ENCODE measurements at places on chromosomes 7 and 10.

DNA sequence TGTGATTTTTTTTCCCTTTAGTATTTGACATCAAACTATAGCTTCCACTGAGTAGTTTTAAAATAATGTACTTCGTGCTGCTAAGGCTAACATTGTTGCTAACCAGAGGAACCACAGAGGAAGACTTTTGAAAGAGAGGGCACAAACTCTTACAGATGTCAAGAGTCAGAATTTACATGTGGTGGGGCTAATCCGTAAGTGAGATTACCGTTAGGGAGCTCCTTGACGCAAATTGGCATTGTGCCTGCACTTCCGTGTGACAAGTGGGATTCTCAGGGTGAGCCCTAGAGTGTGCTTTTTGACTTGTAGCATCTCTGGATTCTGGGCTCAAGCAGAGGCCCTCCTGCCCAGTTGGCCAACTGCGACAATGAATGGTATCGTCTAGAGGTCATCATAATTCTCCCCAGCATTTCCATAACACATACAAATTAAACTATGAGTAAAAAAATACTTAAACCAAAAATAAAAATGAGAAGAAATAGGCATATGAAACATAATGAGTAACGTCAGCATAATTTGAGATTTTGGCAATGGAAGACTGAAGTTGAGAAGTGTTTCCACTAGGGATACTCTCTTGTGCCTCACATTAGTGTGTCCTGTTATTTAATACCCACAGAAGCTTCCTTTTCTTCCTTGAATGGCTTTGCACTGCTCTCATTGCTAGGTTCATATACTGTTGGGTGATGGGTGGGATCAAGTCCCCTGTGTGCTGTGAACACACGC lies 164.0 kb downstream of the SDK1 start:
- no peak for DNase-seq

GRCh38 chr10:78547397-78547796 lies 513.7 kb downstream of the RPS24 start:
- no peak for DNase-seq

DNA sequence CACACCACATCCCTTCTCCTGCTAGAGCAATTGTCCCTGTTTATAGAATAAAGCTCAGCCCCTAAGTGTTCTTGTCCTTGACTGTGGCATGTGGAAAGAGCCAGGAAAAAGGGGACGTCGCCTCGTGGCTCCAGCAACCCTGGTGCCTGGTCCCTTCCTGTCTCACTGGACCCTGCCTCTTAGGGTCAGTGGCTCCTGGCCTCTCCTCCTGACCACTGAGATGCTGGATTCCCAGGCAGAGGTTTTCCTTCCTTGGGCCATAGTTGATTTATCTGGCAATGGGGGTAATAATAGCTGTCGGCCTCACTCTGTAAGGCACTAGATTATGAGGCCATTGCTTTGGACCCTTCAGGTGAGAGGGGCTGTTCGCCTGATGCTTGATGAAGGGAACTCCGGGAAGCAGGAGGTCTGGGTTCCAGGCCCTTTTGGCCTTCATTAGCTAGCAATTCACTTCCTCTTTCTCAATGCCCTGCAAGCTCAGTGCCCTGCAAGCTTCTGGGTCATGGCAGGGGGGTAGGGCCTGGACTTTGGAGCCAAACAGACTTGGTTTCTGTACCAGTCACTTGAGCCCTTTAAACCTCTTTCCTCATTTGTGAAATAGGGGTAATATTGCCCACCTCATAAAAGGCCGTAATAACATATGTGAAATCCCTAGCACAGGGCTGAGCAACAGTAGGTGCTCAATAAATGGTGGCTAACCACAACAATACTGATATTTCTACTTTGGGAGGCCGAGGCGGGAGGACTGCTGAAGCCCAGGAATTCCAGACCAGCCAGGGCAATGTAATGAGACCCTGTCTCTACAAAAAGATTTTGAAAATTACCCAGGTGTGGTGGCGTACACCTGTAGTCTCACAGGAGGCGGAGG lies 1.1 kb downstream of the ASL start:
- no peak for DNase-seq

DNA sequence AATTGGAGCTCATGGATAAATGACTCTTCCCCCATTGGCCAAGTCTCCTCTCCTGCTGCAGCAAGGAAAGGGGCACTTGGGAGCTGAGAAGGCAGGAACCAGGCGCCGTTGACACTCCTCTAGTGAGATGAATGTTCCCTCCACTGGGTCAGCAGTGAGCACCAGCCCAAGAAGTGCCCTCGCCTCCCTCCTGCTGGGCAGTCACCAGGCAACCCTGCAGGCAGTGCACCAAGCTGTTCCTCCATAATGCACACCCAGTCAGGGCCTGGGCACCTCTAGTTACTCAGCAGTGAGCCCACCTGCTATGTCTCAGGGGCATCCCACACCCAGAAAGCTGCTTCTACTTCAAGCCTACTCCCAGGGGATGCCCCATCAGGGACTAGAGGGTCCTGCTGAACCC lies 84.3 kb downstream of the KCNMA1 start:
- no peak for DNase-seq

DNA sequence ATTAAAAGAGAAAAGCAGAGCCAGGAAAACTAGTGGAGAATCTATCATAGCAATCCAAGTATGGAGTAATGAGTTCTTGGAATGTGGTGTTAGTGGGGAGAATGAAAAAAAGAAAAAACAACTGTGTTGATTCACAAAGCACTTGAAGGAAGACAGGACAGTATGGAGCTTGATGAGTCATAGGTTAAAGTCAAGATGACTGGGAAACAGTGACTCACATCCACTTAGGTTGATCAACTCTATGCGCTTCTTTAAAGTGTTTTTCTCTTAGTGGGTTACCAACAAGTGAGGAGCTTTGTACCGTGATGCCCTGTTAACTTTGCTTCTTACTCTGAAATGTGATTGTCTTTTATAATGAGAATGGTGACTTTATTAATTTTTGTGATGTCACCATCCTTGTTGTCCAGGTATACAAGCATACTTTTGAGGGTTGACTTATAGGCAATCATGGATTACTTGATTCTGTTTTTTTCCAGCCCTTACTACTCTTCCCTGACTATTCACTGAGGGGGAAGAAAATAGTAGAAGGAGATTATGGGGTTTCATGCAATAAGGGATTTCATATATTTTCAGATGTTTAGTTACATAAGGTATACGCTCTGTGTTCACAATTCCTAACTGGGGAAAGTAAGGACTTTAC lies 32.1 kb upstream of the MDFIC start:
- DNase-seq: no peak

- no peak for DNase-seq
These were observed 383.0 kb upstream of the SEMA3C start for GRCh38 chr7:81301815-81302214.

- no peak for DNase-seq
These were observed 92.1 kb downstream of the HIP1 start for GRCh38 chr7:75646571-75647102.

GRCh38 chr7:77651575-77652162 lies 44.6 kb upstream of the RSBN1L start:
- DNase-seq: no peak

DNA sequence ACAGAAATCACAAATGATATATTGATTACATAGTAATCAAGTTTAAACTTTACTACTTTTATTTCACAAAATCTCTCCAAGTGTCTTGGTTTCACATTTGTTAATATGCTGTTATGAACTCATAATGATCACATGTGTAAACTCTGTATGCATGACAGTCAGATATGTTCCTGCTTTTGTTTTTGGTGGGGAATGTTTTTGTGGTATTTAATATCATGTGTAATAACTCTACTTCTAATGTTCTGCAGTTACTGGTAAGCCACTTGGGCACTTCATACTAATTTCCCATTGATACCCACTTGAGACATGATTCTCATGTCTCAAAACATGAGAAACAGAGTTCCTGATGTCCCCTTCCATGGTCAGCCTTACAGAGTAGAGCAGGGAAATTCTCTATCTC lies 109.1 kb upstream of the INHBA start:
- no peak for DNase-seq

DNA sequence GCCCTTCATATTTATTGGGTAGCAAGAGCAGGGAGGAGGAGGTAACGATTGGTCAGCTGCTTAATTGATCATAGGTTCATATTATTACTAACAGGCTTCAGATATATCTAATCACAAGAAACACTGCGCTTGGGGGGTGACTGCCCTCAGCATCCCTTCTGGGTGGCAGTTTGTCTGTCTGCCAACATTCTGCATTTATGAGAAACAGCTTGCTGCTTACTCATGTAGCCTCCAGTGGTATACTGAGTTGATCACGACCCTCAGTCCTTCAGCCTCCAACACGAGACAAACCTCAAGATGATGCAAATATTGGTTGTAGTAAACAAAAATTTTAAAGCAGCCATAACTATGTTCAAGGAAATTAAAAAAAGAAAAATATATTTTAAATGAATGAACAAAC lies 657.8 kb upstream of the PHF14 start:
- DNase-seq: no peak

DNA sequence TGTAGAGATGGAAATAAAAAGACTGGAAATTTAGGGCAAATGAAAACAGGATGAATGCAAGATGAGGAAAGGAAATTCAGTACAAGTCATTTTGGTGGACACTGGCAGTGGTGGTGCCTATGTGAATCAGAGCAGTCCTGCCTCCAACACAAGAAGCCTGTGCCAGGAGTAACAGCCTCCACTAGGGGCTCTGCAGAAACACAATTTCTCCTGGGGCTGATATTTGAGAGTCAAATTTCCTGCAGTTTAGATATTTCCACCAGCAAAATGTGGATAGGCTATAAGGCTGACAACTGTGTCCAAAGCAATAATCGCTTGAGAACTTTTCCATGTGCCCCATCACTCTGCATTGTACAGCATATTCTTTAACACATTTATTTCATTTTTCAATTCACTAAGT lies 4.7 kb upstream of the PLXDC2 start:
- no peak for DNase-seq

DNA sequence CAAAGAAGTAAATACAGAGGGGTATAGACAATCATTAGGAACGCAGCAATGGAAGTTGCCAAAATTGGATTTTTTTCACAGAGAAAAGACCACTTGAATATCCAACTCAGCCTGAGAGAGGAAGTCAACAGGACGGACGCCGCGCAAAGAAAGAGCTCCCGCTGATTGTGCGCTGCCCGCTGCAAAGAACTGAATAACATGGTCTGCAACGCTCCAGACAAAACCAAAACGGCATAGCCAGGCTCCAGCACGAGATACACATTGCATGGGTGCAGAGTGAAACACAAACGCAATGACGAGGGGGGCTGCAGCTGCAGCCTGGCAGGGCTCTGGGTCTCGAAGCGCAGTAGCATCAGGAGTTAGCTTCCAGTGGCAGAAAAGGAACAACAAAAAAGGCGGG lies 113.9 kb upstream of the MGMT start:
- no peak for DNase-seq

GRCh38 chr10:84587789-84588188 lies 259.4 kb downstream of the CCSER2 start:
- DNase-seq: no peak

GRCh38 chr10:124539935-124540641 lies 78.5 kb downstream of the LHPP start:
- peak; percentile 19 for DNase-seq

DNA sequence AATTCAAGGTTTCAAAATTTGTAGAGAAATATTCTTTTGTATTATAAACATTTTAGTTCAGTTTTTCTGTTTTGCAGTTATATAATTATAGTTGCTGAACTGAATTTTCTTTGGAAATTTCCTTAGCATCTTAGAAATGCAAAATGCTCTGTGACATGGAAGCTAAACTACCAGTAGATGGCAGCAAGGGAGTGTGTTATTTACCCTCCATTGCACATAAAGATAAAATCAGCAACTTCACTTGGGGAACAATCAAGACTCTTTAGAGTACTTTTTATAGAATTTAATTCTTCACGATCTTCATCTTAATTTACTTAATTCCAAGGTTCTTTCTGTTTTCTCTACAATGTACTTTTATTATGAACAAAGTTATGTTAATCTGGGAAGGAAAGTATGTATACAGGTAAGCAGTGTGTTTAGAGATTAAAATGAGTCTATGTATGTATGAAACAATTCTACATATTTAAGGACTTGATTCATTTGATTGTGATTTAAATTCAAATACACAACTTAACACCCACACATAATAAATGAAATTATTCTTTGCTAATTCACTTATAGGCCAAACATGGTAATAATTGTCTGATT lies 404.2 kb downstream of the THSD7A start:
- DNase-seq: no peak

- no peak for DNase-seq
These were observed 106.6 kb downstream of the TPK1 start for GRCh38 chr7:144729226-144729625.

- no peak for DNase-seq
These were observed 76.4 kb upstream of the CCNY start for GRCh38 chr10:35259769-35260397.

GRCh38 chr7:84848219-84848973 lies 338.5 kb downstream of the SEMA3D start:
- no peak for DNase-seq

All from stimulated activated CD4-positive, alpha-beta T cell treated with anti-CD3 and anti-CD28 coated beads, TNF-alpha, amount 100 ng/mL, for 1 hour (primary cell).